ENCODE measurements at places on chromosomes 11 and 22.

GRCh38 chr11:19907839-19908238, 195.2 kb downstream of the NAV2 start:
- DNase-seq, result no peak

DNA sequence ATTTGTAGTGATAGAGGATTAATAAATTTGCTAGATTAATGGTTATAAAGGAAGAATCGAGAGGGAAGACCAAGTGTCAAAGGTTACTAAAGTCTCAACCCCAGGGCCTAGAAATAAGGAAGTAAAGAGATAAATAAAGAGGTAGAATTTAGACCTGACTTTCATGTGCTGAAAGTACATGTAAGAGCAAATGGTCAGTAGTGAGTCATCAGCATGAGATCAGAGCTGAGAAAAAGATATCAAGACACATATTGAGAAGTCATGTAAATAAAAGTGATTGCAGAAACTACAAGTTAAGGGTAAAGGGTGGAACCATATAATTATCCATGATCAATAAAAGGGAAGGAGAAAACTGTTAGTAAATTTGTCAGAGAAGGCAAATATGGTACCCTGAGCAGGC, 1.4 kb upstream of the OR8B8 start:
- no peak for DNase-seq

DNA sequence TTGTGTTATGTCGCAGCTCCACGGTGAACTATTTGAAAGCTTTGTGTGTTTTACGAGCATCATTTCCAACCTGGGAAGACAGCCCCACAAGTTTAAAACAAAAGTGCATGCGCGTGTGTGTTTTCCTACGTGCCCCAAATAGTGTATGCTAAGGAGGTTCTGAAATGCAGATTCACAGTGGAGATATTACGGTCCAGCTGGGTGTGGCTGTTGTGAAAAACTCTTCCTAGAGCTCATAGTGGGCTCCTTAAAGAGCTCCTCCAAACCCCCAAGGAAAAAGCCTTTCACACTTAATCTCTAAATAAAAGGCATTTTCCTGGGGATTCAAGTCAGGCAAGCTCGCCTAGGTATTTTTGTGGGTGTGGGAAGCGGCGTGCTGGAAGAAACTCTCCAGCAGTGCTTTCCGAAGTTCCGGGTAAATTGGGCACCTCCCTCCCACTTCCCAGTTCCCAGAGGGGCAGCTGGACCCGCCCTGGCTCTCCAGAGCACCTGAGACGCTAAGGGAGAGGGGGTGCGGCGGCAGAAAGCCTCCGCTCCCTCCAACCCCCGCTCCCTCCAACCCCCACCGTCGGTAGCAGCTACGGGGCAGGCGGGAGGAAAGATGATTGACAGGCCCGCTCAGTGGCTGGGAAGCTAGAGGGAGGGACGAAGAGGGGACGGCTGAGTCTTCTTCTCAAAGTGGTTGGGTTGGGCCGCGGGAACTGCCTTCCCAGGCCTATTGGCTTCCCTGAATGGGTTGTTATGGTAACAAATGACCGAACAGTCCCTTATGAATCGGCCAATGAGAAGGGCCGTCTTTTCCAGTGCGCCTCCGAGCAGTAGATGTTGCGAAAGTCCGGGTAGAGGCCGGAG, 561 bp upstream of the PCF11 start:
- peak; percentile 100 for DNase-seq

- no peak for DNase-seq
Observed at GRCh38 chr11:64352099-64352994, 6.6 kb upstream of the RPS6KA4 start.

GRCh38 chr22:26852176-26852575, 194.8 kb downstream of the MIAT start:
- no peak for DNase-seq

- no peak for DNase-seq
Observed at GRCh38 chr11:65315866-65316226, 1.2 kb downstream of the CDC42EP2 start.

DNA sequence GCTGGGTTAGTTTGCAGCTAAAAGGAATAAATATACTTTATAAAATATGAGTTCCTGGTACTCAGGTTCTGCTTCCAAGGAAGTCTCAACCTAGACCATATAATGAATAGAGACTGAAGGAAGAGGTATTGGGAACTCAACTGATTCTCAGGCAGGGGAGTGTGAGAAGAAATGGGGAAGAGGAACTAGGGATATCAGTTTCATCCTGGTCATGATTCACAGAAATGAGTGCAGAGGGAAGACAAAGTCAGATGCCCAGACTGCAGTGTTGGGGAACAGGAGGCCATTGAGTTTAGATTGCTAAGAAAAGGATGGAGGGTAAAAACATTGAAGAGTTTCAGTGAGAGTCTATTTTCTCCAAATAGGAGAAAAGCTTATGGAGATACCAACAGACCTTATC, 28.8 kb downstream of the PLAAT5 start:
- no peak for DNase-seq

- DNase-seq, result peak; percentile 45
Observed at GRCh38 chr11:62501432-62501891, 45.1 kb downstream of the AHNAK start.

DNA sequence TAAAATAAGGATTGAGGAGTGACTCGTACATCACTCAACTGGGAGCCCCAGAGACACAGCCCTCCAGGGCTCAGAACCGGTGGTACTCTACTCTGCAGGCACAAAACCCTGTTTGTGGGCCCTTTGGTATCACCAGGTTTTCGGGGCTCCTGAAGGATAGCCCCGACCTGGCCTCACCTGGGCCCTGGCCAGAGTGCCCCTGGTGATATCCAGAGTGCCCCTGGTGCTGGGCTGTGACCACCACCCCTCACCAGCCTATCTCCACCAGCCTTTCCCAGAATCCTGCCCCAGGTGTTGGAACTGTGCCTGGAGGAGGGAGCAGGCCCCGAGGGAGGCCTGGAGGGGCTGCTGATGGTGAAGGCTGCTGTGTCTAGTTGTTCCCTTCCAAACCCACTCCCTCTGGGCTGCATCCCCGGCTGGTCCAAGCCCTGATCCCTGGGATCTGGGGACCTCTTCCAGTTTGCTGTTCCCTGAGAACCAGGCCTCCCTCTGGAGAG, 2.2 kb upstream of the GGT5 start:
- no peak for DNase-seq

- DNase-seq, result no peak
Observed at GRCh38 chr11:35071722-35072121, 67.2 kb upstream of the CD44 start.

GRCh38 chr11:46382646-46383403, 1.4 kb downstream of the MDK start:
- DNase-seq, result no peak

DNA sequence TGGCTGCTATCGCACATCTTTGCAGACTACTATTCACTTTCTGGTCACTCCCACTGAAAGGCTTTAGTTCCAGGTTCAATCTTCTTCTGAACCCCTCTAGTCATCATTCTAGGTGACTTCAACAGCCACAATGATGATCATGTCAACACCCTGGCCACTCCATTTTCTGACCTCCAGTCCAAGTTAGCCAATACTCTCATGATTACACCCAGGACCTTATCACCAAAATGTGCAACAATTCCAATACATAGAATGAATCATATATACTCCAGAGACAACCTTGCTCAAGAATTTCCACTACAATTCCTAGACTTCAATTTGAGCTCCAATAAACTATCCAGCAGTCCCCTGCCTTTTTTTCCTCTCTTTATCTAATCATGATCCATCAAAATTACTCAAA, 70.7 kb downstream of the PAK1 start:
- no peak for DNase-seq

- no peak for DNase-seq
Observed at GRCh38 chr11:15976433-15977045, 379.8 kb downstream of the SOX6 start.

- no peak for DNase-seq
Observed at GRCh38 chr11:59154610-59155009, 12.0 kb downstream of the FAM111A start.

DNA sequence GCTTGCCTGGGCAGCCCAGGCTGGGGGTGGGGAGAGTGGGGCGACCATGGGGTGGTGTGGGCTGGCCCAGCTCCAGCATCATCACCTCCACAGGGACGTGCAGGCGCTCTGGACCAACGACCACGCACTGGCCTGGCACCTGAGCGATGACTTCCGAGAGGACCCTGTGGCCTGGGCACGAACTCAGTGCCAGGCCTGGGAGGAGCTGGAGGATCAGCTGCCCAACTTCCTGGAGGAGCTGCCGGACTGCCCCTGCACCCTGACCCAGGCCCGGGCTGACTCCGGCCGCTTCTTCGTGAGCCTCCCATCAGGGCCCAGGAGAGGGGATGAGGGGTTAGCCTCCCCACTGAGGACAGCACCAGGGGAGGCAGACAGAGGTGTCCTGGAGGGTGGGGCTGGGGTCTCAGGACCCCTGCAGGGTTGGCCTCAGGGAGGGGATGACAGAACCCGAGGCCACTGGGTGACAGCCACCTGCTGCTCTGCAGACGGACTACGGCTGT, 3.8 kb downstream of the SUSD2 start:
- no peak for DNase-seq

- no peak for DNase-seq
Observed at GRCh38 chr11:23099256-23099655, 239.0 kb upstream of the CCDC179 start.
